ENCODE measurements at places on chromosomes 2 and 18.
A peak's percentile ranks its signal among the peaks of the same experiment; 100 is the strongest.

- peak; percentile 35 for DNase-seq
These were observed 62.1 kb downstream of the NABP1 start for GRCh38 chr2:191740016-191740419.

DNA sequence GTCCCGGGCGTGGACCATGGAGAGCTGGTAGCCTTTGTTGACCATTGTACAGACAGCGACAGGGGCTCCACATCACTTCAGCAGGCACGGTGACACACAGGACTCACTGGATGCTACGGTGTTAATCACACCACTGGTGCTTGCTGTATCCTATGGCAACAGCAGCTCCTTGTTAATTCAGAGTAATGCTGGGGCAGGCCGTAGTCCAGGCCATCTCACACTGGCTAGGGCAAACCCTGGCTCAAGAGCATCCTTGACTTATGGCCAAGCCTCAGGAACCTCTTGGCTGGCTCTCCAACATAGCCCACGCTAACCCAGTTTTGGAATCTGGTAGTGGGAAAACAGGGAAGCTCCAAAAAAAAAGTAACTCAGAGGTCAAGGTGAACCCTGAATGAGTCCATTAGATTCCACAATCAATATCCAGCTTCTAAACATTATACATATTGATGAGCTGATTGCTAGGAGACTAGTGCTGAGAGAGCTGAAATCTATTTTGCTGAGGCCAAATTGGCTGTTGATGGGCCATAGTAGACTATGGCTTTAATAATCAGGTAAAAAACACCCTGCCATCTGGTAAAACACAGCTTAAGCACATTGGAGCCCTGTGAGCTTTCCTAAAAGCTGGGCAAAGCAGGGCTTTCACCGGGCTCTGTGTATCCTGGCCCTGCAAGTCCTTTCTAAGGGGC, 253.6 kb downstream of the PRKCE start:
- no peak for DNase-seq

GRCh38 chr2:238286551-238286950, 1.9 kb downstream of the PER2 start:
- peak; percentile 56 for DNase-seq

- DNase-seq: no peak
These were observed 151.4 kb upstream of the XPO1 start for GRCh38 chr2:61689568-61689967.

GRCh38 chr2:120209427-120210269, 13.6 kb downstream of the TMEM185B start:
- DNase-seq: no peak

- DNase-seq: no peak
These were observed 6.1 kb upstream of the DAW1 start for GRCh38 chr2:227865291-227865690.

- DNase-seq: no peak
These were observed 239.2 kb downstream of the CMPK2 start for GRCh38 chr2:6626401-6627012.

GRCh38 chr18:74530584-74530862, 3.8 kb upstream of the CNDP1 start:
- no peak for DNase-seq
